MG63 (cell line): ENCODE measurements at places on chromosomes 1 and 21. TPM values are rescaled to one million over a fixed set of nuclear protein-coding genes. Genes with fewer than 3 reads are reported as not detected.
A peak's percentile ranks its signal among the peaks of the same experiment; 100 is the strongest.

Gene MINDY1
- total RNA-seq, result 8.7 and 8.9 TPM in 2 replicates

Gene HSPA13
- 16.0 and 19.2 TPM in 2 replicates for total RNA-seq

Gene SH3BGR
- total RNA-seq, result 0.35 and 1.0 TPM in 2 replicates

Gene NUDT4B
- 27.1 and 60.8 TPM in 2 replicates for total RNA-seq

Gene RASAL2
- 17.4 and 18.5 TPM in 2 replicates for total RNA-seq

Gene AMY2A
- not detected in 2 replicates for total RNA-seq

Gene NPHS2
- total RNA-seq, result not detected in 2 replicates

DNA sequence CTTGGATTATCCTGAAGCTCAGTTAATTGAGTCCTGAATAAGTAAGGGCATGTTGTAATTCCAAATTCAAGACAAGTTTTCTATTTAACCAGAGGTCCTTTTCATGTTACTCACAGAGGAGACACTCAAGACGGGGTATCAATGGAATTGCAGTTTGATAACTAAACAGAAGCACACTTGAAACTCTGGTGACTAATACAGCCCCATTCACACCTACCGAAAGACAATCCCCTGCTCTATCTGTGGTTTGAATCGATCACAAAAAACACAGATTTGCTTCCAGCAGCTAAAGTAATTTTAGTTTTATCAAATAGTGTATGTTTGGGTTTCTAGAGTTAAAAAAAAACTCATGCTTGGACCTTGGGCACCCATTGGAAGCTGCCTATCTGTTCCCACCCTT lies 60.4 kb downstream of the TEX35 start:
- no peak for DNase-seq

GRCh38 chr1:43530483-43531106 lies at the start of gene PTPRF:
PTPRF (plus strand) TSS chr1:43530883; CDS start chr1:43545076, 14,193 bp downstream.
- DNase-seq, result peak; percentile 71

GRCh38 chr1:92066321-92066720 lies 8.9 kb downstream of the SETSIP start:
- DNase-seq, result no peak

DNA sequence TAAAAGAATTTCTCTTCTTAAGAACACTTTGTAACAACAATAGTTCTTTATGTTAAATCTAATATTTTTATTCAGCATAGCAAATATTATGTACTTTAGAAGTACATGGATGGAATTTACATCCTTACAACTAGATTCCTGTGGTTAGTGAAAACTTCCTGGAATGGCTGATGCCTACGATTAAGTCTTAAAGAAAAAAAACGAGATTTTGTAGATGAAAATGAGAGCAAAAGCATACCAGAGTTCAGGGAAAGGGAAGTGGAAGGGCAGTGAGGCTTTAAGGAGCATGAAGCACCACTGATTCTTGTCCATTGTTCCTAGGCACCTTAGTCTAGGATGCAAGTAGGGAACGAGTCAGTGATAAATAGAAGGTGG lies 26.7 kb downstream of the CFH start:
- DNase-seq, result no peak

DNA sequence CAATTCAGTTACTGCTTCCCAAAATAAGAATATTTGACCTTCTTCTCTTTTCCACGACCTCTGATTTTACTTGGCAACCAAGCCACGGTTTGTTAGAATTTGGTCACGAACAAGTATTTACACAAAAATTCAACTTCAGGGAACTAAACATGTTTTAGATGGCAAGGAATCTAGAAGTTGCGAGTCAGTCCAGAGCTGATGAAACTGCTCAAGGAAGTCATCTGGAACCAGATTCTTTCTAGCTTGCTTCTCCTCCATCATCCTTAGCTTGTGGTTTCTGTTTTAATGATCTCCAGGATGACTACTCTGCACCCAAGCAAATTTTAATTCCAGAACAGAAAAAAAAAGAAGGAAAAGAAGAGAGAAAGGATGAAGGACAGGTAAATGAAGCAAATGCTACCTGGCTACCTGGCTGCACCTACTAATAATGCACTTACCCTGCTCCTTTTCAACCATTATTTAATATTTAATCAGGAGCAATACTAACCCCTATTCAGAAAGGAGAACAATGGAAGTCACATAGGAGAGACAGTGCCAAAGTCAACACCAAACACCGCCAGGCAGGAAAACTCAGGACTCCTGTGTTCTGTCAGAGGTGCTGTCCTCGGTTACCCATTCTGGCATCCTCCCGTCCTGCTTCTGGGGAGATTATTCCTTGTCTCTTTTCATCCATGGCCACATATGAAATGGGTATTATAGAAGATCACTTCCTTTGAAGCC lies 54.2 kb upstream of the RGS7 start:
- DNase-seq, result no peak

DNA sequence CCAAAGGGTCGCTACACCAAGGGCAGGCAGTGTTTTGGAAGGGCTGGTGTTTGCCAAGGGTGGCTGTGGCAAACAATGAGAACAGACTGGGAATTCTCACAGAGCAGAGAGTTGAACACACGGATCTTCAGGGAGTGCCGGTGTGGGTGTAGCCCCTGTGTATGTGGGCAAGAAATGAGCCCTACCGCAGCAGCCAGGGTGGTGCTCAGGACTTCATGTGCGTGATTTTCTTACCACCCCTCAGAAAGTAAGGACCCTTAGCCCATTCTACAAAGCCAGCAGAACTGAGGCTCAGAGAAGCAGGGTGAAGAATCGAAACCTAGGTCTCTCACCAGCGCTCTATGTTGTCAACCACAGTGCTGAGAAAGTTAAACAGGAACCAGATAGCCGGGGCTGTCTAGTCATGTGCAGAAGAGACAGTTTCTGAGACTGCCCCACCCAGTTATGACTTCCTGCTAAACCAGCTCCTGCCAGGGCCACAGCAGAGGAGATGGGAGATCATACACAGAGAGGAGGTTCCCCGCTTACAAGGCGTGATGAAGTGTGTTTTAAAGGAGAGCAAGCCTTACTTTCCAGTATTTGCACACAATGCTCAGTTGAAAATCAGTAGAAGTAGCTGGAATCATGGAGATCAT lies 21.9 kb upstream of the MORC3 start:
- DNase-seq, result no peak

DNA sequence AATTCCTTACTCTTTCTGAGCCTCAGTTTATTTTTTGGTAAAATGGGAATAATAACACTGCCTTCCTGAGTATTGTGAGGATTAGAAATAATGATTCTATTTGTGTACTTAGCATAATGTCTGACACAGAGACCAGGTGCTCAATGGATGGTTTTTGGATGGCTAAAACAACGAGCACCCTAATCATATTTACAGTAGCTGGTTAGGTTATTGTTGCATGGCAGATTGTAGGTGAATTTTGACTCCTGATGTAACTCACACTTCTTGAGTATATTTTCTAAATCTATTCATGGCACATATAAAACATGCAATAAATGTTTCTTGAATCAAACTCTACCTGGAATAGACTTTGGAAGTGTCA lies 11.9 kb upstream of the DUSP10 start:
- no peak for DNase-seq

DNA sequence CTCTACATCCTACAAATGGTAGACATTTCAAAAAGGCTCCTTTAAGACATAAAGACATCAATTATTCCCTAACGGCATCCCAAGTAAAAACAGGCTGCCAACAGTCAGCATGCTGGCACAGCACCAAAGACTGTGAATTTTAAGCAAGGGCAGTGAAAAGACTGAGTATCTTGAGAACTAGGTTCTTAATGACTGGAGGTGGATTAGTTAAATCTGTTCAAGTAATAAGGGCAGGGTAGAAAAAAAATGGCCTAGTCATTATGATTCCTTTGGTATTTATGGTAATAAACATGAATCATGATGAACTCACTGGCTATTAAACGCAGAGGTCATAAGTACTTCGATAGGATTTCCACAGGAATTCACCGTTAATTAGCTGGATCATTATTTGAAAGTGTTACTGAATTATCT lies 75.2 kb downstream of the KIFAP3 start:
- peak; percentile 50 for DNase-seq

DNA sequence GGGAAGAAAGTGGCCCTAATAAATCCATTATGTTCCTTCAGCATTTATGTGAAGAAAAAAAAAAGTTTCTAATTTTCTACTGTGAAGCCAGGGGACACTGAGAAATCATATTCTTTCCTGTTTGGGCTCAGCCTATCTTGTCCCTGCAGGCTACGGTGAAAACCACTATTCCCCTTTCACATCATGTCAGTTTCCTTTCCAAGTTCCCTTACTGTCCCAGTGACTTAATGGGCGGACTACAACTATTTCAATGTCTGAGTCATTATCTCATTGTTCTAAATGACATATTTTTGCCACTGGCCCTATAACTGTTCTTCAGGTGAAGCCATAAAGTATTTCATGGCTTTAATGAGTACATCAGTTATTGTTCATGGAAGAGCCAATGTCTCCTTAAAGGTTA lies 71.3 kb upstream of the BEND5 start:
- DNase-seq, result no peak

DNA sequence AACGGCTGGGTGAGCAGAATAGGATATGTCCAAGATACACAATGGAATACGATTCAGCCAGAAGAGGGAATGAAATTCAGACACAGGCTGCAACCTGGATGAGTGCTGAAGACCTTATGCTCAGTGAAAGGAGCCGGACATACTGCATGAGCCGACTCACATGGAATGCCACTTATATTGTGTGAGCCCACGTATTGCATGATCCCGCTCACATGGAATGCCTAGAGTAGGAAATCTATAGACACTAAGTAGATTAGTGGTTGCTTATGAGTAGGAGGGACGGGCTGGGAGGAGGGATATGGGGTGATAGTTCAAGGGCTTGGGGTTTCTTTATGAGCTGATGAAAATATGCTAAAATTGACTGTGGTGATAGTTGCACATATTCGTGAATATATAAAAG lies 26.8 kb downstream of the TMPRSS2 start:
- no peak for DNase-seq

- no peak for DNase-seq
These were observed 25.5 kb downstream of the B3GALT5 start for GRCh38 chr21:39638281-39638680.

- peak; percentile 13 for DNase-seq
These were observed 29.9 kb upstream of the EDN2 start for GRCh38 chr1:41514381-41514780.

DNA sequence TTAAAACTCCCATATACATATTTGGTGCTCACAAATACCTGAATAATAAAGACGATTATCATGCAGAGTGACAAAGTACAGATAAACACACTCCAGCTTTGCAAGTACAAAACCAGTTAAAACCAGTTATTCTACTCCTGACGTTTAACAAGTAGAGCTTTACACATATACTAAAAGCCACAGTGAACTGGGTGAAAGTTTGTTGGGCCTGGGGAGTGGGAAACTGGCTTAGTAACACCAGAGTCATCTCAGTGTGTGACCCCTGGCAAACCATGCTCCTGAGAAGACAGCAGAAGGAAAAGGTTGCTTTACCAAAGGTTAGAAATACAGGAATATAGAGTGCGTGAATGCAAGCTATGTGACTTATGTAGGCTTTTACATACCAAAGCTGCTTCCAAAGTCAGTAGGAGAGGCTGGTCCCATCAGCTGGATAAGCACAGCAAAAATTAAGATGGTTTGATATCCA lies 148.1 kb downstream of the NRIP1 start:
- DNase-seq, result no peak

DNA sequence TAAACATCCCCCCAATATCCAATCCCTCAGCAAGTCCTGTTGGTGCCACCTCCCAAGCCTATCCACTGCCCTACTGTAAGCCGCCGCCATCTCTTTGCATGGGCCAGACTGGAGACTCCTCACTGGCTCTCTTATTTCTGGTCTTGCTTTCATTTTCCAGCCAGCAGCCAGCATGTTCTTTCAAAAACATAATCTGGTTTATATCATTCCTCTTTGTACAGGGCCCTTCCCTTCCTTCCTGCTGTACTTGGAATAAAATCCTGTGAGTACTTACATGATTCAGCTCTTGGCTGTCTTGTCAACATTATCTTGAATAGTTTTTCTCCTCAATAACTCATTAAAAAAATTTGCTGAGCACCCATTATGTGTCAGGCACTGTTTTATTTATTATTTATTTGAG lies 28.2 kb downstream of the TLR5 start:
- DNase-seq, result no peak

DNA sequence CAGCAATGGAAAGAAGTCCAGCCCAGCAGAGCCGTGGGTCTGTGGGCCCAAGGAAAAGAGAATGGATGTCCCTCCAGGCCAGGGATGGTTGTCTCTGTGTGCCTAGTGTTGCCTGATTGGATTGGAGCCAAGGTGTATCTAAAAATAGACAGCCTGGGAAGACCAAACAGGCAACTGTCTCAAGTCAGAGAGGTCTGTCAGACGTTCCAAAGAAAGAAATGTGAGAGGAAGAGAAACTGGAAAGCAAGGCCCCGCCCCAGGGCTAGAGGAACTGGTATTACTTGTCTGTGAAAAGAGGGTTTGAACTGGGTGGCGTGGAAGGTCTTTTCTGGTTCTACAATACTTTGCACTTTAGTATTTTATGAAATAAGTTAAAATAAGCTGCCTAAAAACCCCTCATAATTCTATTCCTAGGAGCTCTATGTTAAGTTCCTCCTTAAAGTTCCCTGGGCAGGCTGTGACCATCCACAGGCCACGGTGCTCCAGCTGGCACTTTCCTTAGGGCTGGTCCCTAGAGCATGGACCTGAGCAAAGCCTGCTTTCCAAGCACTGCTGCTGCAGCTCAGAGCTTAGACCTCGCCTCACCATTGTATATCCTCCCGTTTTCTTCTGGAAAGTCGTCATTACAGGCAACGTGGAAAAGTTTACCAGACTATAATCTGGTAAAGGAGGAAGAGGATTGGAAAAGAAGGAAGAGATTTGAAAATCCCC lies 151.6 kb downstream of the DISC1 start:
- no peak for DNase-seq

GRCh38 chr21:38796424-38796823 lies 9.3 kb upstream of the ETS2 start:
- no peak for DNase-seq

DNA sequence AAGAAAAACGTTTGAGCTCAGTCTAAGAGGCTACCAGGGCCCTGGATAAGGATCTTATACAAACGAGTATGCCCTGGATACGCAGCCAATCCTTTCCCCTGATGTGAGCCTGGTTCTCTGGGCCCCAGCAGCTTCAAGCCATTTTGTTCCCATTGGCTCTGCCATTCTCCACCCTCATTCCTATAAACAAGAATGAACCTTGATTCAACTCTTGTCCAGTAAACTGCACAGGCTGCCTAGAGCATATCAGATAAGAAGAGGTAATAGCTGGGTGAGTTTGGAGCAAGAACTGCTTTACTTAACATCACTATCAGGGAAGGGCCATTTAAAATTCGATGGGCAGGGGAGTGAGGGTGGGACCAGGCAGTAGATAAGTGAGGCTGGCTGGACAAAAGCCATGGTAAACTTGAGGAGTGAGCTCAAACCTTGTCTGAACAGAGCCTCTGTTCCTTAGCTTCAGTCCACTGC lies 11.3 kb downstream of the BTG2 start:
- no peak for DNase-seq

- DNase-seq, result no peak
These were observed 4.3 kb downstream of the PLCH2 start for GRCh38 chr1:2480236-2480985.
